ENCODE measurements at places on chromosomes 4 and X.

- DNase-seq: no peak
These were observed 16.0 kb downstream of the TNMD start for GRCh38 chrX:100600758-100601157.

GRCh38 chr4:73258436-73258685, 237 bp downstream of the ANKRD17 start:
- no peak for DNase-seq

DNA sequence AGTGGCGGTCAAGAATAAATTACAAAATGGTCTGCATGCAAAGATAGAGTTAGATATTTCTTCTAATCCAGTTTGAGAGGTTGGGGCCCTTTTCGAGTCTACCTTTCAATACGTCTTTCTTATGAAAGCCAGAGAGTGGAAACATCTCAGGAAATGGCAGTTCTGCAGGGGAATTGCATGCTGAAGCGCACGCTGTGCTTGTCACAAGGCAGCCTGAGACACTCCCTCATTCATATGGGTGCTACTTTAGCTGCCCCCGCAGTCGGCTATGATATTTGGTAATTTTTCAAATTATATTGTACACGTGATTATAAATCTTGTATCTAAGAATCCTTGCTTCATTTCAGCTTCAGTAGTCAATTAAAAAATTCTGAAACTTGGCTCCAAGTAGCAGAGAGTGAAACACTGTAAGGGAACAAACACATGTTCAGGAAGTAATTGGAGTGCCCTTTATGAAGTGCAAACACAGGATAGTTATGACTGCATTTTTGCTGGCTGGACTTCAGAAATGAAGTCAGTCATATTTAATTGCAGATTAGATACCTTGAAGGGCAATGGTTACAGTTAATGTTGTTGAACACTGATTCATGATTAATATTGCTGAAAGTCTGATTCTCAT, 145.5 kb upstream of the NAP1L5 start:
- DNase-seq: peak; percentile 60

DNA sequence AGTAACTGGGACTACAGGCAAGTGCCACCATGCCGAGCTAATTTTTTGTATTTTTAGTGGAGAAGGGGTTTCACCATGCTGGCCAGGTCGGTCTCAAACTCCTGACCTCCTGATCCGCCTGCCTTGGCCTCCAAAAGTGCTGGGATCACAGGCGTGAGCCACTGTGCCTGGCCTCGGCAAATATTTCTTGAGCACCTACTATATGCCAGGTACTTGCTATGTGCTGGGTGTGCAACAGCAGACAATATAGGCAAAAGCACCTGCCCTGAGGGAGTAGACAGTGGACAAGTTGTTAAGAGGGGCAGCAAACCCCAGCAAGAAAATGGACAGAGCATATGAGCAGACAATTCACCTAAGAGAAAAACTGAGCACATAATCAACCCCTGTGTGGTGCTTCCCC, 51.0 kb upstream of the CDKN2AIP start:
- no peak for DNase-seq

DNA sequence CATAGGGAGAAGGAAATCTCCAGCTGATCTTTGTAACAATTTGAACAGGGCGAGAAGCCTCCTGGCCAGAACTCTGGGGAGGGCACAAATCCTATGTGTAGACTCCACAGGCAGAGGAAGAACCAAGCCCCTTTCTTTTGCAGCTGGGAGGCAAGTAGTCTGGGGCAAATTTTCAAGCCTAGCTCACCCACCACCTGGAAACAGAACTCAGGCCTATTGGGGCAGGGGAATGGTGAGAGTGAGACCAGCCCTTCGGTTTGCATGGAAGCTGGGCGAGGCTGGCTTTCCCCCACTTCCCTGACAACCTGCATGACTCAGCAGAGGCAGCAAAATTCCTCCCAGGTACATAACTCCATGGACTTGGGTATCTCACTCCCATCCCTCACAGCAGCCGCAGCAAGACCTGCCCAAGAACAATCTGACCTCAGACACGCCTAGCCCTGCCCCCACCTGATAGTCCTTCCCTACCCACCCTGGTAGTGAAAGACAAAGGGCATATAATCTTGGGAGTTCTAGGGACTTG, 138.2 kb downstream of the EMCN start:
- DNase-seq: no peak

GRCh38 chr4:113500424-113500823, 261.1 kb downstream of the CAMK2D start:
- no peak for DNase-seq

DNA sequence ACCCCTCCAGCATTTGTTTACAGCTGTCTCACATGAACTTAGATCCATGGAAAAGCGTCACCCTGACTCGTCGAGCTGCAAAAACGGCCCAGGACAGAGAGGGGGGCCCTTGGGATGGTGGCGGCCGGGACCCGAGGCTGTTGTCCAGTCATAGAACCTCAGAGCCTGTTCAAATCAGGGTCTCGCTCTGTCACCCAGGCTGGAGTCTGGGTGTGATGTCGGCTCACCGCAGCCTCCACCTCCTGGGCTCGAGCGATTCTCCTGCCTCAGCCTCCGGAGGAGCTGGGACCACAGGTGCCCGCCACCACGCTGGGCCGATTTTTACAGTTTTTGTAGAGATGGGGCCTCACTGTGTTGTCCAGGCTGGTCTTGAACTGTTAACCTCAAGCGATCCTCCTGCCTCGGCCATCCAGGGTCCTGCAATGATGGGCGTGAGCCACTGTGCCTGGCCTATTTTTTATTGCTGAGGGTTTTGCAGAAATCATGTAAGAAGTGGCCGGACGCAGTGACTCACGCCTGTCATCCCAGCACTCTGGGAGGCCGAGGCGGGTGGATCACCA, 42.6 kb upstream of the PPP2R3B start:
- DNase-seq: no peak

DNA sequence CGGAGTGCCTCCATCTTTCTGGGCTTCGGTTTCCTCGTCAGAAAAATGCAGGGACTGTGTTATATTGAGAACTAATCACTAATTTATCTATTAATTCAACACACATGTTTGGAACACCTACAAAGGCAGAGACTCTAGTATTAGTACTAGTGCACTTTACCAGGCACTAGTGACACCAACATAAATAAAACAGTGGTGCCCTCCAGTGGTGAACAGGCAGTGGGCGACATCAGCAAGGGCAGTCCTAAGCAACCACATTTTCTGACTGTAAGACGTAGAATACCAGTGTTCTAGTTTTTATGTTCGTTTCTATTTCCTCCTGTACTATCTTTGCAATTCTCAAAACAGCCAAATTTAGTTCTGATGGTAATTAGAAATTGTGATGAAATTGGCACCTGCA, 69.1 kb upstream of the UCP1 start:
- DNase-seq: no peak

- peak; percentile 77 for DNase-seq
These were observed 390.0 kb downstream of the FAT4 start for GRCh38 chr4:125704726-125705125.

DNA sequence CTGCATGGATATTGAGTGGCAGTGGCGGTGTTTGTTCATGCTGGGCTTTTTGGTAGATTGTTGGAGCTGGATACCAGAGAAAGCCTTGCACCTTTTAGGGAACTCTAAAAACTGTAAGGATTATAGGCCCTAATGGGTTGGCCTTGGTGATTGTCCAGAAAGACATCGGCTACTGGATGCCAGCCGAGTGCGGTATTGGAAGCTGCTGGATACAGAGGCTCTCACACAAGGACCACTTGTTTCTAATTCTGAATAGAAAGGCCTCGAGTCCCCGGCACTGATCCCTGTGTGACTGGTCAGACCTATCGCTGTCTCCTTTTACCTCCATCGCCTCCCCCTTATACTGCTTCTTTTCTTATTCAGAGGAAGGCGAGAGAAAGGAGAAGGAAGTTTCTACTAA, 27.3 kb upstream of the SCOC start:
- no peak for DNase-seq

DNA sequence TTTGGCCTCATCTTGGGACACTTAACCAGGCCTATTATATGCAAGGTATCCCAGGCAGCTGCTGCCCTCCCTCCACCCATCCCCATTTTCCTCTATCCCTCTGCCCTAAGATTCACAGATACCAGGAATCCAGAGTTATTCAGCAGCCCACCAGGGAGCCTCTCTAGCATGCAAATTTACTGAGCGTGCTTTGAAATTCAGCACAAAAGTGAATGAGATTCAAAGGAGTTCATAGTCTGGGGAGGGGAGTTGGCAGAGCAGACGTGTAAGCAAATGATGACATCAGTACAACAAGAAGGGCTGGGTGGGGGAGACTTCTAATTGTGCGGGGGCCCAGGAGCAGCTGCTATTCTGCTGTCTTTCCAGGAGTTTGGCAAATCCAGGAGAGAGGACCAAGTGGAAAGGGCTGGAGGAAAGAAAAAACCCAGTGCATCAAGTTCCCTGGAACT, 1.7 kb upstream of the MTM1 start:
- no peak for DNase-seq

GRCh38 chr4:98746530-98746929, 88.1 kb upstream of the TSPAN5 start:
- DNase-seq: no peak

GRCh38 chr4:88211473-88212252, 53.2 kb upstream of the ABCG2 start:
- peak; percentile 11 for DNase-seq

- no peak for DNase-seq
These were observed 18.3 kb downstream of the PCGF3 start for GRCh38 chr4:723751-724530.

DNA sequence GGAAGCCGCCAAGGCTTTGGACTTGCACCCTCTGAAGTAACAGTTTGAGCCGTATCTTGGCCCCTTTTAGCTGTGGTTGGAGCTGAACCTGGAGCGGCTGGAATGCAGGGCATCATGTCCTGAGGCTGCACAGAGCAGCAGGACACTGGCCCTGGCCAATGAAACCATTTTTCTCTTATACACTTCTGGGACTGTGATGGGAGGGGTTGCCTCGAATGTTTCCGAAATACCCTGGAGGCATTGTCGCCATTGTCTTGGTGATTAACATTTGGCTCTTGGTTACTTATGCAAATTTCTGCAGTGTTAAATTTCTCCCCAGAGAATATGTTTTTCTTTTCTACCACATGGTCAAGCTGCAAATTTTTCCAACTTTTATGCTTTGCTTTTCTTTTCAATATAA, 137.2 kb downstream of the MAGEC1 start:
- DNase-seq: no peak

GRCh38 chr4:82268826-82269193, 105.0 kb downstream of the HNRNPD start:
- DNase-seq: no peak

DNA sequence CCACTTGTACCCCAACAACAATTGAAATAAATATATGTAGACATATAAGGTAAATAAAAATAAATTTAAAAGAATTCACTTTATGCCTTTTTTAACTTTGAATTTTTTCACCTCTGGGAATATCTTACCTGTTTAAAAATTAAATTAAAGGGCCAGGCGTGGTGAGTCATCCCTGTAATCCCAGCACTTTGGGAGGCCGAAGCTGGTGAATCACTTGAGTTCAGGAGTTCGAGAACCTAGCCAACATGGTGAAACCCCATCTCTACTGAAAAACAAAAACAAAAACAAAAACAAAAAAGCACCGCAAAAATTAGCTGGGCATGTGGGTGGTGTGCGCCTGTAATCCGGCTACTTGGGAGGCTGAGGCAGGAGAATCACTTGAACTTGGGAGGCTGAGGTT, 164.8 kb downstream of the AASDH start:
- no peak for DNase-seq

DNA sequence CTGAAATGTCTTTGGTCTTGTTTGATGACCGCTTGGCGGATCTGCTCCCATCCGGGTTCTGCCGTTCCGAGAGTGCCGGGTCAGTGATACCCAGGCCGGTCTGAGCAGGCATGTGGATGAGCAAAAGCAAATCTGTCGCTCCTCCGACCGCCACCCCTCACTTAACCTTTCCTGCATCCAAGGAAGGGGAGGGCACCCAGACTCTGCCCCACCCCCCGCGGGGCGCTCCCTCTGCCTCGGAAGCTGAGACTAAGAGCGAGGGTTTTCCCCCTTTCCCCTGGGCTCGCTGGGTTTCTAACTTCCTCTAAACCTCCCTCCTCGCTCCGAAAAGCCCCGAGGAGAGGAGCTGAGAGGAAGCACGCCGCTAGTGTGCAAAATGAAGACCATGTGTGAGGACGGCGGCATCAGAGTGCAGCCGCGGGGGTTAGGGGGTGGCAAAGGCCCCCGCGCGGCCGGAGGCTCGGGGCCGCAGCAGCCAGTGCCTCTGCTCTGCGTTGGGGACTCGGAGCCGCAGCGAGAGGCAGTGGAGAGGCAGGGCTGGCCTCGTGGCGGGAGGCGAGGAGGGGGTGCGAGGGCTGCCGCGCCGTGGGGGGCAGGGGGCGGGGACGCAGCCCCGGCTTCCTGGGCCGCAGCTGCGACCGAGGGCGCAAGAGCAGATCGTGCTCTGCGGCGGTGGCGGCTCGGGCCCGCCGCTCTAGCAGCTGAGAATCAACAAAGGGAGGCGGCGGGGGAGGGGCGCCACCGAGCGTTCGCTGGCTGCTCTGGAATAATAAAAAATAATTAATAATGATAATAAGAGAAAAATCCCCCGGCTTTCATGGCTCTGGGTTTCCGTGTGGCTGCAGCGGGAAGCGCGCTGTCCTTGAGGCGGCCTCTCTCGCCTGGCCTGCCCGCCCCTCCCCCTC, 55.8 kb upstream of the BCOR start:
- peak; percentile 30 for DNase-seq

DNA sequence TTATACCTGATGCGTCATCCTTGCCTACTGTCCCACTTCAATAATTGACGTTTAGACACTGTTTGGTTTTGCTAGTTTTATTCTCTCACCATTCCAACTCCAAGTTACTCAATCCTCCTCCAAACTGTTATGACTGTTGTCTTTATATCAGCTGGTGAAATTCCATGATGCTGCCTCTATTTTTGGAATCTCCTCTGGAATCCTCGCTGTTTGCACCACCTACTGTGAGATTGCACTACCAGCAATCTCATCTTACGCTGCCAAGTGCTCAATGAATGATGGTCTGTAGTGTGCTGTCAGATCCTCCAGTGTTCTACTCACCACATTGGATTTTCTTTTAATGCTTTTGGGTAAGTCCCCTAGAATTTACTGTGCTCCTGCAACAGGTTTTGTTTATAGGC, 13.2 kb upstream of the PCDH18 start:
- peak; percentile 77 for DNase-seq

GRCh38 chr4:101944649-101945048, 154.1 kb downstream of the BANK1 start:
- peak; percentile 5 for DNase-seq
